ENCODE measurements at places on chromosomes 1 and 21. TPM values are rescaled to one million over a fixed set of nuclear protein-coding genes. Genes with fewer than 3 reads are reported as not detected.

DNA sequence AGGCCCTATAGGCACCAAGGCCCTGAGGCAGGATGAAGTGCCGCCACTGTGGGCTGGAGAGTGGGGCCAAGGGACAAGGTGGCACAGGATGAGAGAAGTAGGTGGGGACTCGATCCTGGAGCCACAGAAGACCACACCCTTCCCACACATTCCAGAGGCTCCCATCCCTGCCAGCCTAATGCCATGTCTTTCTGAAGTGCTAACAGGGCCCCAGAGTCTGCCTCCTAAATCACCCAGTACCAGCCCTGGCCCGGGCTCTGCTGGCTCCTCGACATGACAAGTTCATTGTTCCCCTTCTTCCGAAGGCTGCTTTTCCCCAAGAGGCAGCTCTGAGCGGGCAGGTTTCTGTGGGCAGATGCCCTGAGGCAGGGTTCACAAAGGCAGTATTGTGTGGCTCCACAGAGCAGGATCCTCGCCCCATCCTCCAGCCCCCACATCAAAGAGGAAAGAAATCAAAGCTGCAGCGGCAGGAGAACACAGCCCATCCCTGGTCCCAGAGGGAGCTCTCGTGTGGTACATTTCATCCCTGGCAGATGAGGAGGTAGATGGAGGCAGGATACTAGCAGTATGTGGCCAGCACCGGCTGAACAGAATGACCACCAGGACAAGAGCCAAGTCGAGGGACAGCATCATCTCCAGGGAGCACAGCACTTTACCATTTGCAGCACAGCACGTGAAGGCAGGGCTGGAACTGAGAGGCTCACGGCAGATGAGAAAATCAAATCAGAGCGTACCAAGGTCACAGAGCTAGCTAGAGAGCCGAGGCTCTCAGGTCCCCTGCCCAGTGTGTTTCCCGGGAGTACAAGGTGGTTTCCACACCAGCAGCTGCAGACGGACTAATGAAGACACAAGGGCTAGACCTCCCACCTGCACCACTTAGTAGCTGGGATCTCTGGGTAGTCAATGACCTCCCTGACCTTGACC is 64.8 kb downstream of the SYF2 start:
- no peak overlapping the region for H3K27ac ChIP-seq
- no peaks in the 10 kb centered on the region for H3K4me1 ChIP-seq
- H3K4me3 ChIP-seq: no peak overlapping the region

DNA sequence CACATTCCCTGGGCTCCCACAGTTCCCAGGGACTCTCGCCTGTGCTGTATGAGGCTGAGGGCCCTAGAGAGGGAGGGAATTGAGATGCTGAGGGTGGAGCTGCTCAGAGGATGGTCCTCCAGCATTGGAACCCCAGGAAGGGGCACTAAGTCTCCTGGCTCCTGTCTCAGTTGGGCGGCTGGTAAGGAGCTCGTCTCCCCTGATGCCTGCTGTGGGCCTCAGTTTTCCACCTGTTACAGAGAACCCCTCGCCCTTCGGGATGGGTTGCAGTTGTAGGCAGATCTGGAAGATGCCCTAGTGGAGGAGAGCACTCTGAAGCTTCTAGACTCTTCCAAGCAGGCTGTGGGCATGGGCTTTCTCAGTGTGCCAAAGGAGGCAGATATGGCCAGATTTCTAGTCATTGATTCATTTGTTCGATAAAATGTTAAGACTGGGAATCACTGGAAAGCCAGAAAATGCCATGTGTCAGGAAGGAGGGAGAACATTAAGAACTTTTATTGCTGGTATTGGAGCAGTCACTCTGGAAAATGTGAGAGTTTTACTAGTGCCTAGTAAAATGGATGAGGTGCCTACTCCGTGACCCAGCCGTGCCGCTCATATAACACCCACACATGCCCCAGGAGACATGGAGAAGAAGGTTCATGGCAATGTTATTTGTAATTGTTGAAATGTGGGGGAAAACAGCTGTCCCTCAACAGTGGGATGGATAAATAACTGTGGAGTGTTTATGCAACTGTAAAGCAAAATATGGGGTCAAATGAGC is 828 bp upstream of the MYBPH start:
- H3K36me3 ChIP-seq: no peaks in the 10 kb centered on the region
- H3K27ac ChIP-seq: no peak overlapping the region
- H3K27me3 ChIP-seq: peaks cover 5% of the 10 kb centered on the region
- H3K4me3 ChIP-seq: no peak overlapping the region
- no peak for DNase-seq
- H3K4me1 ChIP-seq: no peaks in the 10 kb centered on the region

DNA sequence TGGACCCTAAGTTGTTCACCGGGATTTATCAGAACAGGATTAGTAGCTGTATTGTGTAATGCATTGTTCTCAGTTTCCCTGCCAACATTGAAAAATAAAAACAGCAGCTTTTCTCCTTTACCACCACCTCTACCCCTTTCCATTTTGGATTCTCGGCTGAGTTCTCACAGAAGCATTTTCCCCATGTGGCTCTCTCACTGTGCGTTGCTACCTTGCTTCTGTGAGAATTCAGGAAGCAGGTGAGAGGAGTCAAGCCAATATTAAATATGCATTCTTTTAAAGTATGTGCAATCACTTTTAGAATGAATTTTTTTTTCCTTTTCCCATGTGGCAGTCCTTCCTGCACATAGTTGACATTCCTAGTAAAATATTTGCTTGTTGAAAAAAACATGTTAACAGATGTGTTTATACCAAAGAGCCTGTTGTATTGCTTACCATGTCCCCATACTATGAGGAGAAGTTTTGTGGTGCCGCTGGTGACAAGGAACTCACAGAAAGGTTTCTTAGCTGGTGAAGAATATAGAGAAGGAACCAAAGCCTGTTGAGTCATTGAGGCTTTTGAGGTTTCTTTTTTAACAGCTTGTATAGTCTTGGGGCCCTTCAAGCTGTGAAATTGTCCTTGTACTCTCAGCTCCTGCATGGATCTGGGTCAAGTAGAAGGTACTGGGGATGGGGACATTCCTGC is 3.9 kb upstream of the OLFML3 start:
- no peak overlapping the region for H3K4me3 ChIP-seq
- H3K4me1 ChIP-seq: peaks cover 21% of the 10 kb centered on the region
- no peak overlapping the region for H3K27ac ChIP-seq
- DNase-seq: no peak

- H3K4me3 ChIP-seq: no peak overlapping the region
- no peak for DNase-seq
- no peaks in the 10 kb centered on the region for H3K36me3 ChIP-seq
- no peaks in the 10 kb centered on the region for H3K27me3 ChIP-seq
Measured at GRCh38 chr1:172135978-172136610, 284.4 kb upstream of the C1orf105 start.

- H3K27me3 ChIP-seq: no peaks in the 10 kb centered on the region
- DNase-seq: no peak
- H3K4me1 ChIP-seq: peaks cover 3% of the 10 kb centered on the region
- no peak overlapping the region for H3K27ac ChIP-seq
Measured at GRCh38 chr1:39363267-39363666, 128.2 kb upstream of the BMP8A start.

Gene GPX7
- total RNA-seq: 30.9 TPM

Gene RCSD1
- 95.8 TPM for total RNA-seq

GRCh38 chr1:118201524-118201923 is 16.5 kb upstream of the SPAG17 start:
- H3K27me3 ChIP-seq: no peaks in the 10 kb centered on the region
- no peak overlapping the region for H3K27ac ChIP-seq
- H3K4me3 ChIP-seq: no peak overlapping the region

- H3K36me3 ChIP-seq: no peaks in the 10 kb centered on the region
- no peak overlapping the region for H3K4me3 ChIP-seq
- no peaks in the 10 kb centered on the region for H3K27me3 ChIP-seq
- peak; percentile 47 for DNase-seq
- H3K4me1 ChIP-seq: no peaks in the 10 kb centered on the region
- H3K27ac ChIP-seq: no peak overlapping the region
Measured at GRCh38 chr1:7752512-7753417, 18.3 kb upstream of the VAMP3 start.

DNA sequence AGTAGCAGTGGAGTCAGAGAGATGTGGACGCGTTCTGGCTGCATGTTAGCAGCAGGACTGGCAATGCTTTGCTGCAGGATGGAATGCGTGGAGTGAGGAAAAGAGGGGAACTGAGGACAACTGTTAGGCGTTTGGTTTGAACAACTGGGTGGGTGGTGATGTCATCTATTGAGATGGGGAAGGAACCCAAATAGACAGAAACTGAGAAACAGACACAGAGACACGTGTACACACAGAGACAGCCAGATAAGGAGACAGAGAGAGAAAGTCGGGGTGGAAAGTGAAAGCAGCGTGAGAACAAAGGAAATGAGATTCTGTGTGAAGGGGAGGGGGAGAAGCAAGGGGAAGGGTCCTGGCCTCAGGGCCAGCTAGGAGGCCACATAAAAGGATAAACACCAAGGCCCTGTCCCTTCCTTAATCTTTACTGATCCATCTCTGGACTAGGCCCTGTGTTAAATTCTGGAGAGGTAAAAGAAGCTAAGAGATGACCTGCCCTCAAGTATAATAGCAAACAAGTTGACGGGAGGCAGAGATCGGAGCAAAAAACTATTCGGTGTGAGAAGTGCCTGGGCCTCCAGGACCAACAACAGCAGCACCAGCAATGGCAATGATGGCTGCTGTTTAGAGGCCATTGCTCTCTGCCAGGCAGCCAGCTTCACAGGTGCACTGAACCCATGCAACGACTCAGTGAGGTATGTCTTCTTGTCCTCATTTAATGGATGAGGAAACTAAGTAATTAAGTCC is 31.6 kb downstream of the VWA5B1 start:
- H3K4me1 ChIP-seq: no peaks in the 10 kb centered on the region
- peak; percentile 0 for DNase-seq
- H3K4me3 ChIP-seq: no peak overlapping the region

GRCh38 chr1:29223521-29223920 is 7.2 kb downstream of the MECR start:
- H3K27ac ChIP-seq: no peak overlapping the region
- no peaks in the 10 kb centered on the region for H3K27me3 ChIP-seq
- DNase-seq: no peak
- H3K4me3 ChIP-seq: no peak overlapping the region
- no peaks in the 10 kb centered on the region for H3K4me1 ChIP-seq
- H3K36me3 ChIP-seq: peaks cover 4% of the 10 kb centered on the region

DNA sequence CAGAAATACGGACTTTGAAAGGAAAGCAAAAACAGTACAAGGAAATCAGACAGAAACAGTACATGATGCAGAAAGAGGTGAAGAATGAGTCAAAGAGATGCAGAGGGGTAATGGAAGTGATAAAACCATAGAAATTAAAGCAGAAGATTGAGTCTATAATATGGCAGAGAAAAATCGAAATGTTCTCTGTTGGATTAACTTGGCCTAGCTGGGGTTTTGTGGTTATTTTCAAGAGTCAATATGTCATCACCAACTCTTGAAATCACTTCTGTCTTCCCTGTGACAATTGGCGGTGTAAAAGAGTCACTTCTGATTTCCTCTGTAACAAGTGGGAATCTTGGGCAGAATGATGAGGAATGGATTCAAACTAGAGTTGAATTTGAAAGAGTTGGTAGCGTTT is 7.4 kb downstream of the YTHDF2 start:
- H3K4me1 ChIP-seq: peaks cover 4% of the 10 kb centered on the region
- no peak for DNase-seq
- no peak overlapping the region for H3K4me3 ChIP-seq
- no peaks in the 10 kb centered on the region for H3K27me3 ChIP-seq
- H3K36me3 ChIP-seq: peaks cover 79% of the 10 kb centered on the region
- no peak overlapping the region for H3K27ac ChIP-seq

Gene GBP5
- 13.8 TPM for total RNA-seq

Gene OR6K3
- total RNA-seq: not detected

Gene ACTN2
- total RNA-seq: 0.38 TPM

Gene KCNA2
- 2.5 TPM for total RNA-seq

- no peaks in the 10 kb centered on the region for H3K36me3 ChIP-seq
- H3K4me3 ChIP-seq: no peak within 1 kb of the TSS
- DNase-seq: no peak
Measured at GRCh38 chr1:206897175-206897574, at the start of gene IL24. Gene IL24 (plus strand): TSS chr1:206897443. CDS start chr1:206897833, 390 bp downstream.

Gene HAO2
- 5.8 TPM for total RNA-seq

DNA sequence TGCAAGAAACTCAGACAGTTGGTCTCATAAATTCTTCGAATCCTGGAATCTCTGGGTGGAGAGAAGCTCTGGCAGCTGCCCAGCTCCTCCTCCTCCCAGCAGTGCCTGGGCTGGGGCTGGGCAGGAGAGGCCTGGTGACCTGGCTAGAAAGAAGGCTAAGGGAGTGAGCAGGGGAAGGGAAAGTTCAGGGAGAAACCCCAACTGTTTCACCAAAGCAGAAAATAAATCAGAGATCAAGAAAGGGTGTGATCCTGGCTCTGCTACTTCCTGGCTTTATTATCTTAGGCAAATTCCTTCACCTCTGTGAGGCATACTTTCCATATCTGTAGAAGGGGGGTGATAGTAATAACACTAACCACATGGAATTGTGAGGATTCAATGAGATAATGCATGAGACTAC is 8.8 kb upstream of the COL16A1 start:
- no peaks in the 10 kb centered on the region for H3K36me3 ChIP-seq
- peaks cover 20% of the 10 kb centered on the region for H3K4me1 ChIP-seq
- H3K4me3 ChIP-seq: no peak overlapping the region
- H3K27me3 ChIP-seq: peaks cover 26% of the 10 kb centered on the region
- H3K27ac ChIP-seq: no peak overlapping the region
- DNase-seq: no peak

DNA sequence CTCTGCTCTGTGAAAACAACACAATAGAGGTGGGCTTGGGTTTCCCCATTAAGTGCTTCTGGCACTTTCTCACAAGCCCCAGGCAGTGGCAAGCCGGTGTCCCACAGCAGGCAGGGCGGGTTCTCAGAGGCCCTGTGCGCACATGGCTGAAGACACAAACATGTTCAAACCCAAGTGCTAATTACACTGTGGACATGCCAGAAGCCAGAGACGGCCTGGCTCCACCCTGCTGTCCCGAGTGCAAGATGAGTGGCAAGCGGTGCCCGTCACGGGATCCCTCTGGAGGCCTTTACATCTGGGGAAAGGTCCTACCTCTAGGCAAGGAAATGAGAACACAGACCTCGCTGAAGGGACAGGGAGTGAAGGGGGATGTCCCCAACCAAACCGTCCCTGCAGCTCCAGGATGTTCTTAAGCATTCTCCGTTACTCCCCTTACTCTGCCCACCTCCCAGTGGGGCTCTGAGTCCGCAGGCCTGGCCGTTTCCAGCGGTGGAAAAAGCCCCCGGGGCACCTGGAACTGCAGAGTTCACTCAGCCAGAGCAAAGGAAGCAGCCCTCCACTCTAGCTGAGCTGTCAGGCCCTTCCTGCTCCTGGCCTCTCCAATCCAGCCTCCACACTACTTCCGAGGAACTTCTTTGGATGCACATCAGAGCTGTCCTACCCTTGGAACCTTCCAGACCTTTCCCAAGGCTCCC is 57.4 kb downstream of the SLC66A1 start:
- peaks cover 47% of the 10 kb centered on the region for H3K4me1 ChIP-seq
- H3K27me3 ChIP-seq: no peaks in the 10 kb centered on the region
- H3K36me3 ChIP-seq: peaks cover 38% of the 10 kb centered on the region
- H3K4me3 ChIP-seq: no peak overlapping the region
- DNase-seq: no peak
- H3K27ac ChIP-seq: peak overlapping the region; percentile 56

DNA sequence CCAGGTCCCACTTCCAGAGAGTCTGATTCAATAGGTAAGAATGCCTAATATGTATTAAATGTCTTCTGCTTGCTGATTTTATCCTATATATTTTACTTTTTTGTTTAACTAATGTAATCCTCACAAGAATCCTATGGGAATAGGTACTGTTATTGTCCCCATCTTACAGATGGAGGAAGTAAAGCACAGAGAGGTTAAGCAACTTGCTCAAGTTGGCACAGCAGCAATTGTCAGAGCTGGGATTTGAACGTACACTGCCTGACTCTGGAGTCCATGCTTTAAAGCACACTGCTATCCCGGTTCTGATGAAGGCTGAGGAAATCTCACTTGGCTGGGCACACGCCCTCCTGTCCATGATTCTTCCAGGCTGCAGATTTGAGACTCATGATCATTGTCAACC is 62.8 kb downstream of the IGSF21 start:
- no peak for DNase-seq
- H3K36me3 ChIP-seq: no peaks in the 10 kb centered on the region
- H3K27me3 ChIP-seq: no peaks in the 10 kb centered on the region
- no peak overlapping the region for H3K27ac ChIP-seq
